ENCODE measurements at places on chromosomes 7 and 10.

GRCh38 chr7:25839084-25839769 lies 312.8 kb upstream of the NFE2L3 start:
- DNase-seq = no peak

DNA sequence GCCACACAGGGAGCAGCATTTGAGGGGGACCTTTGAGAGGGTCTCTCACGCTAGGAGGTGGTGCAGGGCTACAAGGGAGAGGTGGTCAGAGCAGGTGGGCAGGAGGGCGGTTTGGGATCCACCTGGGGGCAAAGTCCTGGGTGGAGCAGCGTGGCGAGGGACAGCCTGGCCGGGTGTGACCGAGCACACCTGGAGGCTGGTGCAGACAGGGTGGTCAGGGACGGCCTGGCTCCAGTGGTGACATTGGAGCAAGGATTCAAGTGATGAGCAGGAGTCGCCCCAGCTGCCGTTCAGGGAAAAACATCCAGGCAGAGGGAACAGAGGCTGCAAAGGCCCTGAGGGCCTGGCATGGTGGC lies 36.0 kb downstream of the CLIP2 start:
- no peak for DNase-seq

DNA sequence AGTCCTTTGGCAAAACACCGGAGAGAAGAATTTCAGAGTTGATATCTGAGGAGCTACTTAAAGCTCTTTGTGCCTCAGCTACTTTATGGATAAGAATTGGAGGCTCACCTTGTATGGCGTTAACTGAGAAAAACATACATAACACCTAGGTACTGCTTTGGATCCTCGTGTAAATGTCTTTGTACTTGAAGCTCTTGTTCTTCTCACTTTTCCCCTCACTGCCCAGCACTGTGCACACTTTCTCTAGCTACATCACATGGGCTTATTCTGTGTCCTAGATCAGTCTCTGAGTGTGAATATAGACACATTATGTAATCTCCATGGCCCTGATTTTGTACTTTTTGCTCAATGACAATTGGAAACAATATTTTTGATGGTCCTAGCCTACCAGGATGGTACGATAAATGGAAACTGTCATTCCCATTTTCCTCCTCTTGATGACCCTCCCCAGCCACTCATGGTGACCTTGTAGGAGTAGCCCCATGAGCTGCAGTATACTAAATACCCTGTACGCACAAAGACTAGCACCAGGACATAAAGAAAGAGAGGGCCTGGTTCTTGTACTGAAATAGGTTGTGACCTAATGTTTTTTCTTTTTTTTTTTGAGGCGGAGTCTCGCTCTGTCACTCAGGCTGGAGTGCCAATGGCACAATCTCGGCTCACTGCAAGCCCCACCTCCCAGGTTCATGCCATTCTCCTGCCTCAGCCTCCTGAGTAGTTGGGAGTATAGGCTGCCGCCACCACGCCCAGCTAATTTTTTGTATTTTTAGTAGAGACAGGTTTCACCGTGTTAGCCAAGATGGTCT lies 22.1 kb downstream of the STAMBPL1 start:
- no peak for DNase-seq

DNA sequence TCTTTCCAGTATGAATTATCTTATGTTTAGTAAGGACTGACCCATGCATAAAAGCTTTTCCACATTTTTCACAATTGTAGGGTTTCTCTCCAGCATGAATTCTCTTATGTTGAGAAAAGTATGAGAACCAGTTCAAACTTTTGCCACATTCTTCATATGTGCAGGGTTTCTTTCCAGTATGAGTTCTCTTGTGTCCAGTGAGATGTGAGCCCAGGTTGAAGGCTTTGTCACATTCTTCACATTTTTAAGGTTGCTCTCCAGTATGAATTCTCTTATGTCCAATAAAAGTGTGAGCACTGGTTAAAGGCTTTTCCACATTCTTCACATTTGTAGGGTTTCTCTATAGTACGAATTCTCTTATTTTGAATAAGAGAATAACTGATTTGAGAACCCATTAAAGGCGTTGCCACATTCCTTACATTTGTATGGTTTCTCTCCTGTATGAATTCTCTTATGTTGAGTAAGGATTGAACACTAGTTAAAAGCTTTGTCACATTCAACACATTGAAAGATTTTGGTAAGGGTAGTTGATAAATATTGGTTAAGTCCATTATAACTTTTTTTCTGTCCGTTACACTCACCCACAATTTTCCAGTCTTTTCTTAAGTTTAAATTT lies 911.0 kb upstream of the ZNF722 start:
- no peak for DNase-seq

DNA sequence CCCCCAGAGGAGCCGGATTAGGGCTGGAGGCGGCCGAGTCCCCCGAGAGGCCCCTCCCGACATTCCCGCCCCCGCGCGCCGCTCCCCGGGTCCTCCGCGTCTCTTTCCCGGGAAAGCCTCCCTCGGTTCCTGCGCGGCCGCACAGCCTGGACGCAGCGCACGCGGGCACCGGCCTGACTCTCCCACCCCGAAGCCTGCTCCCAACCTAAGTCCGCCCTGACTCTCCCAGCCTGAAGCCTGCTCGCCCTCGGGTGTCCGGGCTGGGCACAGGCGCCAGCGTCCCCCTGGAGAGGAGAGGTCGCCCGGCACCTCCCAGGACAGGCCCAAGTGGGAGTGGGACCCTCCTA lies 441 bp upstream of the VENTX start:
- no peak for DNase-seq

GRCh38 chr10:58969576-58969975 lies 206.9 kb upstream of the PHYHIPL start:
- peak; percentile 24 for DNase-seq

DNA sequence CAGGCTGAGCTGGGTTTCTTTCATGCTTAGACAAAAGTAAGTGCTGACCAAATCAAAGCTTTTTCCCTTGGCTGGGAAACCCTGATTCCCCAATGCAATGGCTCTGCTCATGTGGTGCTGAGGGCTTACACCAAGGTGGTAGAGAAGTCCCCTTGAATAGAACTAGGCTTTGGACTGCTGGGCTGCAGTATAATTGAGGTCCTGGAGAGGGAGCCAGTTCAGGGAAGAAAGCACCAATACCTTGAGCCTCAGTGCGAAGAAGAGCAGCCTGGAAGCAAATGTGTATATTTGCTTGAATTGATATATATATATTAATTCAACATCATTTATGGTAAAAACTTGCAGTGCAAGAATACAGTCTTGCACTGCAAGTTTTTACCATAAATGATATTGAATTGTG lies 391.1 kb downstream of the RPS24 start:
- peak; percentile 25 for DNase-seq

DNA sequence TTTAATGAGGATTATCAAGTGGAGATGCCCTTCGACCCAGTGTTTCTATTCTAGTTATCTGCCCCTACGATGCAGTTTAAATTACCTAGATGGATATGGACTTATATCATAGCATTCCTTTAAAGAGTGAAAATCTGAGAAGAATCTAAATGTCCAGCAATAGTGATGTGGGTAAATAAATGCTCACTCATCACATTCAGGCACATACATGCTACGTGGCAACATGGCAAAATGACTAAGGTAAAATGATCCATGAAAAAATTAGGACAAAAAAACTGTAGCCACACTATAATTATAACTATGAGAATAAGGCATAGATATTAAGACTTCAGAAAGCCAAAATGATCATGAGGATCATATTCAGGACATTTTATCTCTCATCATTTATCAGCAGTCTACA lies 82.4 kb upstream of the PDE1C start:
- no peak for DNase-seq

- peak; percentile 28 for DNase-seq
These were observed 591 bp downstream of the BZW2 start for GRCh38 chr7:16646472-16647072.

- no peak for DNase-seq
These were observed 431.8 kb upstream of the FZD8 start for GRCh38 chr10:36073796-36074345.

GRCh38 chr7:157955348-157955999 lies 618.7 kb downstream of the DNAJB6 start:
- DNase-seq = no peak

- no peak for DNase-seq
These were observed 343.7 kb downstream of the TCERG1L start for GRCh38 chr10:130967784-130968183.

DNA sequence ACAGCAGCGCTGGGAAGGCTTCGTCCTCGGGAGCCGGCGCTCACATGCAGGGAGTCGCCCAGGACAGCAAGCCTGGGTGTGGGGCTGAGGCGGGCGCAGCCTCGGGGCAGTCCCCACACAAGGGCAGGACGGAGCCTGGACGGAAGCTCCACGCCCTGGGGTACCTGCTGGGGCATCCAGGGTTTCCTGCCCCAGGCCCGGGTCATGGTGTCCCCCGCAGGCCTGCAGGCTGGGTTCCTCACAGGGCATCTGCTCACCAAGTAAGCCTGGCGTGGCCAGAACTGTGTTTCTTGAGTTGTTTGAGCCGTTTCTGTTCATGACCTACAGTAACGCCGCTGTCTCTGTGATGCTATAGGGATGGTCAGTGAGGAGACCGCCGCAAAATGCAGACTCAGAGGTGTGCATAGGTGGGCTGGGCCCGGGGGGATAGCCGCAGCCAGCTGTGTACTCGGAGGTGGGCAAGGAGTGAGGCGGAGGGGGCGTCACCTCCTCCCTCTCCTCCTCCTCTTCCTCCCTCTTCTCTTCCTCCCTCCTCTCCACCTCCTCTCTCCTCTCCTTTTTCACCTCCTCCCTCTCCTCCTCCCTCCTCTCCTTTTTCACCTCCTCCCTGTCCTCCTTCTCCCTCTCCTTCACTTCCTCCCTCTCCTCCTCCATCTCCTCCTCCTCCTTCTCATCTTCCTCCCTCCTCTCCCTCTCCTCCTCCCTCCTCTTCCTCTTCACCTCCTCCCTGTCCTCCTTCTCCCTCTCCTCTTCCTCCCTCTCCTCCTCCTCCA lies 438.9 kb downstream of the DNAJB6 start:
- DNase-seq = no peak

- no peak for DNase-seq
These were observed 60.9 kb downstream of the TCERG1L start for GRCh38 chr10:131250454-131251145.

DNA sequence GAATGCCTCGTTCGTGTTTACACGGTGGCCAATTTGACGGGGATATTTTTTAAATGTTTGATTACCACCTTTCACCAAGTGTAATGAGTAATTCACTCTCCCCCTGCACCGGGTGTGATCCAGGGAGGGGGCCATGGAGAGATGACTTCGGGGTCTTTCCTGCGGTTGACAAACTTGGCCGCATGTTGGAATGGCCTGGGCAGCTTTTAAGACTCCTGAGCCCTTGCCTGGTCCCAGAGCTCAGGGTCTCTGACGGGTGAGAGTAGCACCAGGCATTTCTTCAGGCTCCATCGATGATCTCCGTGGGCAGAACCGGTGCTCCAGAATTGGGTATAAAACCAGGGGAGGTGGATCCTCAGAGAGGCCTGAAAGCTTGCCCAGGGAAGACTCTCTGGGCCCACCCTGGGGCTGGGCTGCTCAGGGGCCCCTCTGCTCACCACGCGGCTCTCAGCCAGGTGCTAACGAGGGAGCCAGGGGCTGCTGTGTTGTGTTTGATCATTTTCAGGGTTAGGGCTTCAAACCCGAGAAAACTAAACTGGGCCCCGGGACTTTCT lies 882 bp downstream of the ZNF282 start:
- peak; percentile 15 for DNase-seq

- peak; percentile 64 for DNase-seq
These were observed 30.0 kb downstream of the DUSP5 start for GRCh38 chr10:110527731-110528171.

Measured in cardiac fibroblast (primary cell).